ENCODE measurements at places on chromosomes 7 and 10. TPM values are rescaled to one million over a fixed set of nuclear protein-coding genes. Genes with fewer than 3 reads are reported as not detected.

GRCh38 chr10:7647062-7647664 lies 19.6 kb downstream of the ITIH5 start:
- DNase-seq: no peak

- no peak for DNase-seq
These were observed 29.9 kb upstream of the TTYH3 start for GRCh38 chr7:2601907-2602306.

LIPM gene
- not detected for total RNA-seq

- no peak for DNase-seq
These were observed 3.9 kb downstream of the SGMS1 start for GRCh38 chr10:50619882-50620281.

DNA sequence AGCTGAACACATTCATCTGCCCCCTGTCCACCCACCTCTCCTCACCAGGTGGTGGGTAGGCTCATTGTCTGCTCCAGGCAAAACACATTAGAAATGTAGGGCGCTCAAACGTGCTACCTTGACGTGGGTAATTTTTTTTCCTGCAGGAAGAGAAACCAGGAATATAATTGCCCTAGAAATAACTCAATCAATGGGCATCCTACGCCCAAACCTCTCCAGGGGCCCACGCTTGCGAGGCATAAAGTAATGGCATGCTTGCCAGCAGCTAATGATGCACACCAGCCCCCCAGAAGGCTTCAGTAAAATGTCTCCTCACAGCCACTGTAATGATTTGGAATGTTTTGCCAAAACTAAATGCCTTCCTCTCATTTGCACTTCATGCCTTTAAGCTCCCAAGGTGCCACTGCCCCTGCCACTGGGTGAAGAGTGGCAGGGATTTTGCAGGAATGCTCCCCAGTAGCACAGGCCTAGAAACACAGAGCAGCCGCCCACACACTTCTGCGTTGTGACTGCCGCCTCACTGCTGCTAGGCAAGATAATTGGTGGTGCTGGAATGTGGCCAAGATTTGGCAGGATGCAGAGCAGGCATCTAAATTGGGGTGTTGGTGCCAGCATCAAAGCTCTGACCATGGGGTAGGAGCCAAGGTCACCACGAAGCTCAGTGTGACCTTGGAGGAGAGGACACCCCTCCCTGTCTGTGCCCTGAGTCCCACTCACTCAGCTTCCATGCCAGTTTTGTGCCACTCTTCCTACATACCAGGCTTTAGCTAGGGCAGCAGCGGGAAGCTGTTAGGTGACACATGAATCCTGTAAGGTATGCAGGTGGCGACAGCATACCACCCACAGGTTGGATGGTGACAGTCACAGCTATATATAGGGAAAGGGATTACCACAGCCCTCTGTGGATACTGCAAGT lies 48.7 kb upstream of the PPP1R3C start:
- no peak for DNase-seq

PDK4 gene
- 2.2 TPM for total RNA-seq

DNA sequence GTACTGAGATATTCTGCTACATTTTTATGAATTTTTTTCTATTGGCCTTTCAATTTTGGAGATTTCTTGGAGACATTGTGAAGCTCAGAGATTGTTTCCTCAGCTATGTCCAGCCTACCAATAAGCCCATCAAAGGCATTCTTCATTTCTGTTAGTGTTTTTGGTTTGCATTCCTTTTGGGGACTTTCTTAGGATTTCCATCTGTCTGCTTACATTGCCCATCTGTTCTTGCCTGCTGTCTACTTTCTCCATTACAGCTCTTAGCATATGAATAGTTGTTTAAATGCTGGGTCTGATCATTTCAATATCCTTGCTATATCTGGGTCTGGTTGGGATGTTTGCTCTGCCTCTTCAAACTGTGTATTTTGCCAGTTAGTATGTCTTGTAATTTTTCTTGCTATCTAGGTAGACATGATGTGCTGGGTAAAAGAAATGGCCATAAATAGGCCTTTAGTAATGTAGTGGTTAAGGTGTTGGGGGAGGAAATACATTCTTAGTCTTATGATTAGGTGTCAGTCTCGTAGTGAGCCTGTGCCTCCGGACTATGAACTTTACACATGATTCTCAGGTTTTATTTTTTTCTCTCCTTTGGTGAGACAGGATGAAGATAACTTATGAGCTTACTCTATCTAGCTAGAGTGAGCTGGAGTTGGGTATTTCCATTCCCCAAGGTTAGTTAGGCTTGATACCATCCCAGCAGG lies 32.6 kb upstream of the NME8 start:
- no peak for DNase-seq

DNA sequence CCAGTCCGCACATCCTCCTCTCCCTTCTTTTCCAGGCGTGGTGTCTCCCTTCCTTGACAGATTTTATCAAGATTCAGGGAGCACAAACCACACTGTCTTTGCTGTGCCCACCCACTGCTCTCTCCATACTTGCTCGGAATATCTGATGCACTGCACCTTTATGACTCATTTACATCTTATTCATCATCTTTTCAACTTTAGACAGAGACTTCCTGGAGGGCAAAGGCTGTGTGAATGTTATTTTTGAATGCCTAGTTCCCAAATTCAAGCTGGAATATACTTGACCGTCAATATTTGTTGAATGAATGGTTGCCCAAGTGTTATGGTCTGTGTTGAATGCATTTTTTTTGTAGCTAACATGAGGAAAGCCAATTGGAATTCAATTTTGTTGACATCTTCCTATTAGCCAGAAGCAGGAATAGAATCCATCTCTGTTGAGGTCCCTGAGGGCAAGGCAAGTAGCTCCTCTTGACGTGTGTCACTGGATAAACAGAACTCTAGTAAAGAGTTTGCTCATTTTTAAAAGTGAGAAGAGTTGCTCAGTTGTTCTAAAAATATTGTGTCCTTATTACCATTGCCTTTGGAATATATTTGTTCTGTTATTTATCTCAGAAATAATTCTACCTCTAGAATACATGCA lies 95.0 kb downstream of the KLF6 start:
- no peak for DNase-seq

GRCh38 chr10:86730227-86730626 lies 26.2 kb upstream of the BMPR1A start:
- DNase-seq: no peak

- no peak for DNase-seq
These were observed 817.3 kb downstream of the DNAJB9 start for GRCh38 chr7:109386959-109387358.

- no peak for DNase-seq
These were observed 53.0 kb upstream of the RPA3 start for GRCh38 chr7:7771452-7771851.

DNA sequence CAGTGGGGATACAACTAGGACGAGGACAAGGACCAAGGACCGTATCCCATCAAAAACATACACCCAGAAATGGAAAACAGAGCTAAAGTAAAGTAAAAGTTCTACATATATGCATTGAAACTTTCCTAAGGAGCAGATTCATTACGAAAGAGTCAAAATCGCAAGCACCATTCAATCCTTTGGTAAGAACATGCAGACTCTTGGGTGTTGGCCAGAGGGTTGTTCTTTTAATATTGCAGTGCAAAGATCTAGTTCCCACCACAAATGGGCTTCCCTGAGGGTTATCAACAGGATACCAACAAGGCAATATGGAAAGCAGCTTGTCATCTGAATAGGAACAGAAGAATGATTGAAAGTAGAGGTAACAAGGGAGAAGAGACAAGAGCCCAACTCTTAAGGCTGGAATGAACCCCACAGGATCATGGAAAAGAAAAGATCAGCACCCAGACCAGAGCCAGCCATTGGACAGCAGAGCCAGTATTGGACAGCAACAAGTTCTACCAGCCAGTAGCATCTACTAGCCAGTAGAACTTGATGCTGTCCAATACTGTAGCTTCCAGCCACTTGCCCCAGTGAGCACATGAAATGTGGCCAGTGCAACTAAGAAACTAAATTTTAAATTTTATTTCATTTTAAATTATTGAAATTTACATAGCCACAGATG lies 66.0 kb downstream of the OSBPL3 start:
- no peak for DNase-seq

All from naive thymus-derived CD8-positive, alpha-beta T cell (primary cell).